ENCODE measurements at places on chromosomes 5 and 9. TPM values are rescaled to one million over a fixed set of nuclear protein-coding genes. Genes with fewer than 3 reads are reported as not detected.

DNA sequence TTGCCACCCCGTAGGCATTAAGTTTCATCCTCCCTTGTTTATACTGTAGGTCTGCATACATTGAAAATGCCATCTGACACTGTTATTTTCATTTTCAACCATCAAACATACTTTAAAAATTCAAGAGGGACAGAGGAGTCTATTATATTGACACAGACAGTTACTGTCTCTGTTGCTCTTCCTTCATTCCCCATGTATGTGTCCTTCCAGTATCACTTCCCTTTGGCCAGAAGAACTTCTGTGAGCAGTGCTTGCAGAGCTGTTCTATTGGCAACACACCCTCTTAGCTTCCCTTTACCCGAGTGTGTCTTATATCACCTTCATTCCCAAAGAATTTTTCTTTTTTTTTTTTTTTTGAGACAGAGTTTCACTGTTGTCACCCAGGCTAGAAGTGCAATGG lies 42.8 kb downstream of the RASGEF1C start:
- no peak for DNase-seq

DNA sequence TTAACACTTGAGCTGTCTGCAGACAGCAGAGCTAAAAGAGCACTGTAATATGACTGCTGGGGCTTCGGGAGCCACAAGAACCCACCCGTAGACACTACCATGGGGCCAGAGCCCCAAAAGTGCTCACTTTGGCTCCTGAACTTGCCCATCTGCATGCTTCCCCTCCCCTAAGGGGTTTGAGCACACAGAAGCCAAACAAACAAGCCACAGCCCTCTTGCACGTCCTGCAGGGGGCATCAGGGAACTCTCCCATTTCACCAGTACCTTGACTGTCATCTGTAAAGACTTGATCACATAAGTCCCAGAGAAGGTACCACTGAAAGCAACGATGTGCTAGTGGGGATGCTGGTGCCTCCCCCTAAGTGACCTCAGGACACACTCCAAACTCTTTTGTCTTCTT lies 681.8 kb downstream of the SEMA5A start:
- DNase-seq = no peak

DNA sequence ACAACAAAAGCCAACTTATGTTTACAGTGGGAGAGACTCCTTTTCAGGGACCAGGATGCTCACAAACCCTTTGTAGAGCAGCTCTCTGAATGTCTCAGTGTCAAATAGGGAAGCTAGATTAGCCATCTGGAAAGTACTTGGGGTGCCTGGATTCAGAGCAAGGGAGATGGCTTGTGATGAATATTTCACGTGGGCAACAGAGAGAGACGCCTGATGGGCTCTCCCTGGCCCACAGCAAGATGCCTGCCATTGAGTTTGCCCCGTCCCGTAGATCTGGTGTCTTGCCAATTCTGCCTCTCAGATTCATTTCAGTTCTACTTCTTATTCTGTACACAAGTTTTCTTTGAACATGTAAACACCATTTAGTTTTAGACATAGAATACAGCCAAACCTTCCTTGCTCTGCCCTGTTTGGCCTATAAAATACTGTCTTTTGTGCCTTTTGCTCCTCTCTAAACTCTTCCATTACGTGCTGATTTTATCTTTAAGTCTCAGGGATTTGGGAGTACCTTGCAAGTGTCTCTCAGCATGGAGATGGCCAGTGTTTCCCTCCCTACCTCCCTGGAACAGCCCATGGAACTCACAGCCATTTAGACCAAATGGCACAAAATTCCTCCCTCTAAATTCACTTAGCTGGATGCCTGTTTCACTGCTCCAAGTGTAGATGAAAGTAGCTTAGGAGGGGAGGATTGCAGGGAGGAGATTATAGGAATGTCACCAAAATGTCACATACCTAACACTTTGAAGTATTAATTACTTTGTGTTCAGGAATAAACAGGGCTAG lies 234.3 kb downstream of the SAXO1 start:
- DNase-seq = no peak

BHMT gene
- total RNA-seq = not detected
